Upper lobe of right lung (tissue), 1 donor: ENCODE measurements at places on chromosomes 11 and 22. TPM values are rescaled to one million over a fixed set of nuclear protein-coding genes. Genes with fewer than 3 reads are reported as not detected.
A peak's percentile ranks its signal among the peaks of the same experiment; 100 is the strongest.

Gene KCNJ11
- 6.3 TPM for total RNA-seq

Gene P2RX3
- total RNA-seq: not detected

Gene PKNOX2
- 17.8 TPM for total RNA-seq

- DNase-seq: no peak
These were observed 228.0 kb downstream of the AASDHPPT start for GRCh38 chr11:106305458-106305857.

Gene HSCB
- 12.0 TPM for total RNA-seq

GRCh38 chr11:44346983-44347382 lies 37.0 kb upstream of the ALX4 start:
- DNase-seq: no peak

- DNase-seq: no peak
These were observed 11.7 kb downstream of the MIAT start for GRCh38 chr22:26669060-26669481.

Gene HOATZ
- total RNA-seq: not detected

- no peak for DNase-seq
These were observed 761.5 kb downstream of the NTM start for GRCh38 chr11:132131961-132132360.

GRCh38 chr11:57001674-57002401 lies 13.1 kb downstream of the OR5AK2 start:
- no peak for DNase-seq

Gene NLRP14
- total RNA-seq: not detected

Gene CRYBA4
- not detected for total RNA-seq

- DNase-seq: peak; percentile 54
These were observed 23.7 kb downstream of the SLC37A2 start for GRCh38 chr11:125086633-125087296.

DNA sequence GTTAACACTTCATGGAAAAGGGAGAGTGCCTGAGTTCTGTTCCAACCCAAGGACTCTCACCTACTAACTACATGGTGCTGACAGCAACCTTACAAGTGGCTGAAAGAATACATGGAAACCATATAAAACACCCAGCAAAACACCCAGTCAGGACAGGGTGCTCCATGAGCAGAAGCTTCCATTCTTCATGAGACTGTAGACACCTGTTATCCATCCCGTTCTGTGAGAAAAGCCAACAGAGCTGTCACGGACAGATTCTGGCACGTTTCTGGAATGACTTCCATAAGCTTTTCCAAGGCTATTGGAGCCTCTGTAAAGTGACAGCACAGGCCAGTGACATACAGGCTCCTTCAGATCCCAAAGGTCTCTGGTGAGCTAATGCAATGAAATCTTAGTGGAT lies 23.2 kb downstream of the PRR14L start:
- no peak for DNase-seq

GRCh38 chr11:125123947-125124617 lies 12.7 kb upstream of the TMEM218 start:
- DNase-seq: peak; percentile 81

DNA sequence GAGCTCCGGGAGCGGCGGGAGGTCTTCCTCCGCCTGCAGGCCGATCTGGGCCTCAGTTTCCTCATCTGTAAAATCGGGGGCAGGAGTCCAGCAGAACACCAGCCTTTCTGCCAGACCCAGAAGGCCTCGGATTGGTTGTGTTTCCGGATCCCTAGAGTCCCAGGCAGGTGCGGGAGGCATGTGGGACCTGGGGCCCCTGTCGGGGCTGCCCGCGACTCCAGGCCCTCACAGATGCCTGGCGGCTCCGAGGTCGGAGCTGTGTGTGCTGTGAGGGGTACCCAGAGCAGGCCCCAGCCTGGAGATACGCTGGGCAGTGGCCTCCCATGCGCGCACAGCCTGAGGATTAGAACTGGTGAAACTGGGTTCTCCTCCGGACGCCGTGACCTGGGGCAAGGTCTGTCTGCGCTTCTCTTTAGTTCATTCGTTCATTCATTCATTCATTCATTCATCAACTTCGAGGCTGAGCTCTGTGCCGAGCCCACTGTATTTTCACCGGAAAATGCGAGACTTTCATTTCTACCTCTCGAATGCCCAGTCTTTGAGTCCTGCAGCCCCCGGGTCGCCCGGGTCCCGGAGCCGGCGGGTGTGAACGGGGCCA lies 24.6 kb downstream of the FLRT1 start:
- no peak for DNase-seq

DNA sequence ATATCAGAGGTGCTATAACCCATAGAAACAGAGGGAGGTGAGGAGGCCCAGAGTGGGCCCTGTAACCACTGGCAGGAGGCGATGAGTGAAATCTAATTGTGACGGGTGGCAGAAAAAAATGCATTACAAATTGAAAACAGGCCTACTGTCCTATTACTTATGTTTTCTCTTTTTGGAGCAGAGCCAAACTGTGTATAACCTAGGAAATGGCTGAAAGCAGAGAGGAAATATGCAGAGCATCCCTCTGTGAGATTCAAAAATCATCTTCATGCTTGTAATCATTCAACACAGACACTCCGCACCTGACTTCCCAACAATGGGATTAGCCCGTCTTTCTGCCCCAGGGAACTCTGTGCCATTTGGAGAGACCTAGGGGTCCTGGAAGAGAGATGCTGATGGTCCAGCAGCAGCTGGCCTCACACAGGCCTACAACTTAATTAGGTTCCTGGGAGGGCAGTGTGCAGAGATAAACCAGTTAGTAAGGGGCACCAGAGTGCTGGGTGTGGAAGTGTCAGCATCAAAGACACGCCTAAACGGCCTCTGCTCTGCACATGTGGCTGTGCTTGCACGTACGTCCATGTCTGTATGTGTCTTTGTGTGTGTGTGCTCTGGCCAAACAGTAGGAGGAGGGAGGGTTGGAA lies 41.8 kb downstream of the MAP6 start:
- no peak for DNase-seq

- DNase-seq: peak; percentile 86
These were observed 787 bp downstream of the LRRC10B start for GRCh38 chr11:61509043-61510029.

- DNase-seq: no peak
These were observed 37.0 kb upstream of the MUC5AC start for GRCh38 chr11:1120532-1121330.
